ENCODE measurements at places on chromosomes 11 and 22.
A peak's percentile ranks its signal among the peaks of the same experiment; 100 is the strongest.

DNA sequence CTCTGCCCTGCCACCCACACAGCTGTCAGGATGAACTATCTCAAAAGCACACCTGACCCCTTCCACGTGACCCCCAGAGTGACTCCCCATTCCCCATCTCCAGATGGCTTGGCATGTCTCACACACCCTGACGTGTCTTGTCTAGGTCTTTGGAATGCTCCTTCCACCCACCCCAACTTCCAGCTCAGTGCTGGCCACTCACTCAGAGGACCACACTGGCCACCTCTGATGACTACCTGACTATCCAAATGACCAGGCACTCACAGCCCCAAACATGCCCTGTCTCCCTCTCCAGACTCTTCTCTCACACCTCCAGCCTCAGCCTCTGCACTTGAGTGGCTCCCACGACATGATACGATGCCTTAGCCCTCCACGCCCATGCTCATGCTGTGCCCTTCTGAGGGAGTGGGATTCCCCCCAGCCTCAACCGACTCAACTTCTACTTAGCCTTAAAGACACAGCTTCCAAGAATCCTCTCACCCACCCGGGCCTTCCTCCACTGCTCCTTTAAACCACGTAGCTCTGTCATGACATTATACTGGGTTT lies 259.4 kb downstream of the BUD13 start:
- DNase-seq: no peak

- no peak for DNase-seq
Observed at GRCh38 chr11:123560006-123560405, 94.4 kb downstream of the SCN3B start.

DNA sequence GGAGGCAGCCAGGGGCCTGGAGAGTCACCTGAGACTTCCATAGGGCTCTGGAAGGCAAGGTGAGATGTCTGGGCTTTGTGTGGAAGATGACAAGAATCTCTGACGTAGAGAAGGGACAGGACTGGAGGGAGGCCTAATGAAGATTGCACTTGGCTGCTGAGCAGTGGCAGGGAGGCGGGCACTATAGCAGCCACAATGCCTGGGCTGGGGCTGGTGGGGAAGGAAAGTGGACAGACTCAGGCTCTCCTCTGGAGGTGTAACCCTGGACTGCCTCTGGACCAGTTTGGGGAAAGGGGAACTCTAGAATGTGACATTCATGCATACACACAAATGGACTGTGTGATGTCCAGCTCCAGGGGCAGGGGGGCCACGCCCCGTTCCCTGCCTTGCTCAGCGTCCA lies 34.3 kb upstream of the CYP2D6 start:
- DNase-seq: no peak

- no peak for DNase-seq
Observed at GRCh38 chr11:45565446-45565988, 99.9 kb downstream of the CHST1 start.

- no peak for DNase-seq
Observed at GRCh38 chr11:17810746-17811145, 76.2 kb downstream of the KCNC1 start.

DNA sequence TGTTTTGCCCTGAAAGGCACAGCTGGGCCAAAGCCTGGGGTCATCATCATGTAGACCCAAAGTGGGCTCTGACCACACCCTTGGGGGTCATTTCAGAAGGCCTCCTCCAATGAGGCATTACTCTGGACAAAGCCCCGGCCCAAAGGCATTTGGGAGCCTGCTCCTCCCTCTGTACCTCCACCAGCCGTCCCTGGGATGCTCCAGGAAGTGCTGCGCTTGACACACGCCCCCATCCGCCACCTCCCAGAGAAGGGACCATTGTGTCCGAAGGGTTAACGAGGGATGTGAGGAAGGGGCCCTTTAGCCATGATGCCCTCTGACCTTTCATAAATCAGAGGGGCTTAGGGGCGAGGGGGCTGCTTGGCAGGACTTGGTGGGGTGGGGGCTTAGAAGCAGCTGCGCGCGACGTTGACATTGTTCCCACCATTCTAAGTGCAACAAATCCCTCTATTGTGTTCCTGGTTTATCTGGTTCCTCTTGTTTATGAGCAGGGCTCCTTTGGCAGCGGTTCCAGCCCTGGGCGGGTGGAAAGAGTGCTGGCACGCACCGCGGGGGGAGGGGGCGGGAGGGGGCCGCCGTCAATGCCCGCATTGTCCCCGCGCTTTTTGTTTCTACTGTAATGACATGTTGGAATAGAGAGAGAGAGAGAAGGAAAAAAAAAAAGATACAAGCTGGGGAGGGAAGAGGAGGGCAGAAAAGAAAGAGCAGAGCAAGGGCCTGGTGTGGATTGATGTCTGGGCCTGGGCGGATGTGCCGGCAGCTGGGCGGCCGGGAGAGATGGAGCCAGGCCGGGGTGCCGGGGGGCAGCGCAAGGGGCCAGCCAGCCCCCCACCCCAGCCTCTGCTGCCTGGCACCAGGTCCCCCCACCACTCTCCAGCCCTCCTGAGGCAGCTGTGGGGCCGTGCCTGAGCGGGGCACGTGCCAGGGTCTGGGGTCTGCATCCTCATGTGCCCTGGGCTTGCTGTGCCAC lies 32.1 kb upstream of the SOX10 start:
- no peak for DNase-seq

DNA sequence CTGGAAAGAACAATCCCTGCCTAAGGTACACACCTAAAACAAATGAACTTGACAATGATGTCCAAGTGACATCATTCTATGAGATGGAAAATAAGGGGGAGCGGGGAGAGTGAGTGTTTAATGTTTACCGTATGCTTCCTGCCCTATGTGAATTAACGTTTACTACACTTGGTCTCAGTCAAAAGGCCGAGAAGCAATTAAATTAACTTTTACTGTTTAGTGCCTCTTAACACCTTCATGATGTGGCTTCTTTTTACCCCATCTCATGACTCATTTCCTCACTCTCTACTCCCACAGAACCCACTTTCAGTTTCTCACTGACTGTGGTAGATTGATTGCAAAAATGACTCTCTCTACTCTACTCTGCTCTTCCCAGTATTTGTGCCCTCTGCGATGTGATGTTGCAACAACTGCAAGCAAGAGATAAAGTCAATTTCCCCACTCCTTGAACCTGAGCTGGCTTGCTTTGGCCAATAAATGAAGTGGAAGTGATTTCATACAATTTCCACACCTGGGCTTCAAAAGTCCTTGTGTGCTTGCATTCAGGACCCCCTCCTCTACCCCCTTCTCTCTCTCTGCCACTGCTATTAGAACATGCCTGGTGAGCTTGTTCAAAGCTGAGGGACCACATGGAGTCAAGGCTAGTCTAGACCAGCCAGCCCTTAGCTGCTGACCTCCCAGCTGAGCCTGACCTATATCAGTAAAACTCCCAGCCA lies 11.6 kb upstream of the ALKBH3 start:
- peak; percentile 65 for DNase-seq

DNA sequence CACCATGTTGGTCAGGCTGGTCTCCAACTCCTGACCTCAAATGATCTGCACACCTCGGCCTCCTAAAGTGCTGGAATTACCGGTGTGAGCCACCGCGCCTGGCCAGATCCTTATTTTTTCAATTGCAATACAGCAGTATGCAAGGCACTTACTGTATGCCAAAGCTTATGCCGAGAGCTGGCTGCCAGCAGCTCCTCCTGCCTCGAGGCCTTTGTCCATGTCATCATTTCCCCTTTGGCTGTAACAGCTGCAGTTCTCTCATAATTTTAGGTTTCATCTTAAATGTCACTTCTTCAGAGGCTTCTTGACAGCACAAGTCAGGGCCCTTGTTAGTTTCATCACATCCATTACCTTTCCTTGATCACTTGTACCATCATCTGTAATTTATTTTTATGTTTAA lies 1.5 kb upstream of the SREBF2 start:
- peak; percentile 18 for DNase-seq

- no peak for DNase-seq
Observed at GRCh38 chr11:36026315-36026968, 82.6 kb downstream of the LDLRAD3 start.

- DNase-seq: no peak
Observed at GRCh38 chr22:24905909-24906308, 40.6 kb downstream of the LHFPL7 start.

DNA sequence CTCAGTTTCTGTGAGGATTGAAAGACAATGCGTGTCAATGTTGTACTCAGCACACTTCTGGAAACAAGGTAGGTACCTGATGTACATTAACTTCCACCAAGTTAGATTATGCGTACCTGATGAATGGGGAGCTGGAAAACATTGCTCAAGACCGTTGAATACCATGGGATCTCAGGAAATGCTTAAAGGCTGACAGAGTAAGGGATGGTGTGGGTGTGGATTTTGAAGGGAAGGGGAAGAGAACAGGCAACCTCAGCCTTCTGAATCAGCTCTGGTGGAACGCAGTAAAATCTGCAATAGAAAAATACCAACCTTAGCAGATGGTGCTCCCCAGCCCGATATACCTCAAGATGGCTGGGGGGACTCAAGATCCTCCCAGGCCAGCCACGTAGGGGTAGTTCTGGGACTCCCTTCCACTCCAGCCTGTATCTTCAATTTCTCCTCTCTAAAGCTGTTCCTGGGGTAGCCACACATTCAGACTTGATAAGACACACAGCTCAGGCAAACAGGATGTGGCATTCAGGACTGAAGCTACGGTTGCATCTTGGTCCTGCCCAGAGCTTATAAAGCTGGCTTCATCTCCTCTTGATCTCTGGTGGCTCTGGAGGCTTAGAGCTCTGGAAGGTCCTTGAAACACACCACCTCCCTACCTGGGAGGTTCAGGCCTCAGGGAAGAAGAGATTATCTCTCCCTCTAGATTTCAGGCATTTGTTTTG lies 111.8 kb downstream of the CTNND1 start:
- DNase-seq: no peak

DNA sequence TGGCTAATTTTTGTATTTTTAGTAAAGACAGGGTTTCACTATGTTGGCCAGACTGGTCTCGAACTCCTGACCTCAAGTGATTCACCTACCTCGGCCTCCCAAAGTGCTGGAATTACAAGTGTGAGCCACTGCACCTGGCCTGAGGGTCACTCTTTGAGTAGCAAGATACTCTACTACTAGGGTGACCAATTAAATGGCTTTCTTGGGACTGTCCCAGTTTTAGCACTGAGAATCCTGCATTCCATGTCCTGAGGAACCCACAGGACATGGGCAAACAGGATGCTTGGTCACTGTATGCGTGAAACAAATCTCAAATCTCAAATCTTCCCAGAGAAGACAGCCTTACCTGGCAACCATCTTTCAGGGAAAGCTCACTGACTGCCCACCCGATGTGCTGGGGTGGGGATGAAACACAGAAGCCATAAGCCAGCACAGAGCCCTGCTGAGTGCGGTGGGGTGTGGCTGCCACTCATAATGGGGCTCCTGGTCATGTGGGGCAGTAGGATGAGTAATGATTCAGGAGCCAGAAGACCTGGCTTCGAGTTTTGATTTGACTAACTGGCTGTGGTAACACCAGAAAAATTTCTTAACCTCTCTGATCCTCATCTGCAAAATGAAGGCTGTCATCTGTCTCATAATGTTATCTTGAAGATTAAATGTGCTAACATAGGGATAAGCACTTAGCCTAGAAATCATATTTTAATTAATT lies 11.5 kb downstream of the CLMP start:
- DNase-seq: no peak

DNA sequence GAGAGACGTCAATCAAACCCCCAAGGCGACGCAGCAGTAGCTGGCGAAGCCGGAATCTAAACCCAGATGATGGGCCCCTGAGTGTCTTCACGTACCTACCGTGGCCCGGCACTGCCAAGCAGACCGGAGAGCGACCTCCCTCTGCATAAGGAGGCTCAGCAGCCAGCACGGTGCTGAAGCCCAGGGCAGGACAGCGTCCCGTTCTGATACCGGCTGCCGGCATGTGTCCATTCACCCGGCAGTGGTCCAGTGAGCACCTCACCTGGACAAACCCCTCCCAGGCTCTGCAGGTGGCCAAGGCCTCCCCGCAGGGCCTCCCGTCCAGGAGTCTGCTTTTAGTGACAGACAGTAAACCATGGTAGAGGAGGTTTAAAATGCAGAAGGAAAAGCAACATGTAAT lies 142.0 kb downstream of the BRD1 start:
- DNase-seq: no peak

DNA sequence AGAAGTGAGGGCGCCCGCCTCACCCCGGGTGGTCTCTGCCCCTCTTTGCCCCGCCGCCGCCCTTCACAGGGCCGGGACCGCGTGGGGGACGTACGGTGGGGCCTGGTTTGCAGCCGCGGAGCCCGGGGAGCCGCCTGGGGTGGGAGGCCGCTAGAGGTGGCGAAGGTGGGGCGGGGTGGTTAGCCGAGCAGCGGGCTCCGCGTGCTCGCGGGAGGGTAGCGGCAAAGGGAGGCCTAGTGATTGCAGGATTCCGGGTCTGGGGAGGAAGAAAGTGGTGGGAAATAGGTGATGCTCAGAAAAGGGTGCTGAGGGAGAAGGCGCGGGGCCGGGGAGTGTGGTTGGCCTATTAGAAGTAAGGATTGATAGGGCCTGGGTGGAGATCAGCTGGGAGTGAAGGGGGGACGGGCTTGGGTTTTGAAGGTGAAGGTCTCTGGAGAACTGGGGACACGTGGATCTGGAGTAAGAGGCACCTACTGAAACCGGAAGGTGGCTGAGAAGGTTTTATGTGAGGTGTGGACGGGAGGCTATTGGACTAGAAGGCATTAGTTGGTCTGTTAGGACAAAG lies 571 bp downstream of the FAR1 start:
- DNase-seq: peak; percentile 50

- DNase-seq: no peak
Observed at GRCh38 chr11:115241899-115242298, 262.3 kb downstream of the CADM1 start.

- no peak for DNase-seq
Observed at GRCh38 chr22:23085785-23086184, 15.5 kb downstream of the GNAZ start.

- no peak for DNase-seq
Observed at GRCh38 chr11:93908689-93909088, 58.3 kb upstream of the VSTM5 start.

- DNase-seq: no peak
Observed at GRCh38 chr11:133271206-133271605, 261.1 kb downstream of the OPCML start.

GRCh38 chr22:44063462-44064371 lies 39.6 kb downstream of the PARVB start:
- no peak for DNase-seq

DNA sequence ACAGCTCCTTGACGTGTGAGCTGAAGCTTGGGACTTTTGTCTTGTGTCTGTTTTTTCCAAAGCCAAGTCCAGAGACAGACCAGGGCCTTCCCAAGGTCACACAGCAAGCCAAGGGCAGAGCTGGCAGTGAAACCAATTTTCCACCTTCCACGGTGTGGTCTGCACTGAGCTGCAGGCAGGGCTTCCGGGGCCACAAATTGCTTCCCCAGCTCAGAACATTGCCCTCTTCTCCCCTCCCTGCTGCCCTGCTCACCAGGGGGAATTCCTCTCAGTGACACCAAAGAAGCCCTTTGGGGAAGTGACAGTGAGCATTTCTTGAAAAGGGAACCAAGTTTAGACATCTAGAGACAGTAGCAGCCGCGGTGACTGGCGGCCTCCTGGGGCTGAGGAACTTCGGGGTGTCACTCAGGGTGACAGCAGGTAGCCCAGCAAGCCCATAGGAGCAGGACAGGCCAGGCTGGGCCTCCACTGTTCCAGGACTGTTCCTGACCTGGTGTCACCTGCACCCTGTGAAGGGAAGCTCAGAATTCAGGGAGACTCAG lies 9.2 kb downstream of the FXYD2 start:
- peak; percentile 87 for DNase-seq

GRCh38 chr11:36400766-36401455 lies 104.8 kb downstream of the PRR5L start:
- no peak for DNase-seq

Measured in CD4-positive, alpha-beta T cell treated with Interleukin-12 subunit alpha and Interleukin-12 subunit beta, for 1 hour (primary cell).